ENCODE measurements at places on chromosomes 4 and X. TPM values are rescaled to one million over a fixed set of nuclear protein-coding genes. Genes with fewer than 3 reads are reported as not detected.

NAA11 gene
- total RNA-seq: not detected

DNA sequence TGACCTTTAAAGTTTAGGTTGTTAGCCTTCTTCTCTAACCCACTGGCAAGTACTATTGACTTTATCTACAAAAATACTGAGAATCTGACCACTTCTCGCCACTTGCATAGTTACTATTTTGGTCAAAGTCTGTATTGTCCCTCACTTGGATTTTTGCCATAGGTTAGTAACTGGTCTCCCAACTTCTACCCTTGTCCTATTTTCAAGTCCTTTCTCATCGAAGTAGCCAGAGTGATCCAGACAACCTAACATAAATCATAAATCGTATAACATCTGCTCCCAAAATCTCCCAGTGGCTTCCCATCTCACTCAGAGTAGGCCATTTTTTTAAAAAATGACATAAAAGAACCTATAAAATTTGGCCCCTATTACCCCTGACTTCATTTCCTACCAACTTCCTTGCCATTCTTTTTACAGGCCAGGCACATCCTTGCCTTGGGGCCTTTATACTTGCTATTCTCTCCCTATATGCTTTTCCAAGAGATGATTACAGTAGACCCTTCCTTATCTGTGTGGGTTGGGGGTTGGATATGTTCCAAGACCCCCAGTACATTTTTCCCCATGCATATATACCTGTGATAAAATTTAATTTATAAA is 29.0 kb downstream of the WDFY3 start:
- no peak for DNase-seq
- no peak overlapping the region for H3K27ac ChIP-seq
- H3K4me1 ChIP-seq: no peaks in the 10 kb centered on the region

GRCh38 chrX:98141466-98141865 is 1257.8 kb downstream of the RPA4 start:
- no peak overlapping the region for H3K27ac ChIP-seq
- H3K27me3 ChIP-seq: no peaks in the 10 kb centered on the region
- no peaks in the 10 kb centered on the region for H3K4me1 ChIP-seq
- no peak overlapping the region for H3K4me3 ChIP-seq
- no peak for DNase-seq

DNA sequence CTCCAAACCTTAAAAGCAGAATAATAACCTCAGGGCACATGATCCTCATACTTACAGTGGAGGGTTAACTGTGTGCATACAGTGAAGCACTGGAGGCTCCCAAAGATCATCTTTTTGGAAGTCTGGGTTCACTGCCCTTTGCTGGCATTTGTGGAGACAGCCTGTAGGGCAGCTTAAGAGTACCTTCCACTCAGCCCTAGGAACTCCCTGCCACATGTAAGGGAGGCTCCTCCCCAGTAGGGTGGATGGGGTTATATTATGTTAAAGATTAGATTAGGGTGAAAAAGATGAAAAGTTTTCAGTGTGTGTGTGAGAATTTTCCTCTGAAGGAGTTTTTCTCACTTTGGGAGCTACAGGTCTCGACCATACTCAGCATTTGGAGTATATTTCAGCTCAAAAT is 388.4 kb downstream of the RAB28 start:
- H3K4me3 ChIP-seq: no peak overlapping the region
- H3K36me3 ChIP-seq: no peaks in the 10 kb centered on the region
- H3K27me3 ChIP-seq: no peaks in the 10 kb centered on the region
- H3K4me1 ChIP-seq: no peaks in the 10 kb centered on the region
- H3K27ac ChIP-seq: no peak overlapping the region

VSIG4 gene
- not detected for total RNA-seq

NPY5R gene
- total RNA-seq: not detected

KLHL34 gene
- total RNA-seq: 0.15 TPM

GRCh38 chr4:85783483-85783882 is 308.5 kb downstream of the ARHGAP24 start:
- no peaks in the 10 kb centered on the region for H3K27me3 ChIP-seq
- no peak for DNase-seq
- H3K4me1 ChIP-seq: no peaks in the 10 kb centered on the region
- H3K36me3 ChIP-seq: no peaks in the 10 kb centered on the region

XKRX gene
- total RNA-seq: not detected

- DNase-seq: no peak
- H3K27me3 ChIP-seq: no peaks in the 10 kb centered on the region
- H3K4me1 ChIP-seq: no peaks in the 10 kb centered on the region
- no peaks in the 10 kb centered on the region for H3K36me3 ChIP-seq
- no peak overlapping the region for H3K27ac ChIP-seq
- no peak overlapping the region for H3K4me3 ChIP-seq
Measured at GRCh38 chr4:123893011-123893981, 496.7 kb downstream of the SPRY1 start.

DNA sequence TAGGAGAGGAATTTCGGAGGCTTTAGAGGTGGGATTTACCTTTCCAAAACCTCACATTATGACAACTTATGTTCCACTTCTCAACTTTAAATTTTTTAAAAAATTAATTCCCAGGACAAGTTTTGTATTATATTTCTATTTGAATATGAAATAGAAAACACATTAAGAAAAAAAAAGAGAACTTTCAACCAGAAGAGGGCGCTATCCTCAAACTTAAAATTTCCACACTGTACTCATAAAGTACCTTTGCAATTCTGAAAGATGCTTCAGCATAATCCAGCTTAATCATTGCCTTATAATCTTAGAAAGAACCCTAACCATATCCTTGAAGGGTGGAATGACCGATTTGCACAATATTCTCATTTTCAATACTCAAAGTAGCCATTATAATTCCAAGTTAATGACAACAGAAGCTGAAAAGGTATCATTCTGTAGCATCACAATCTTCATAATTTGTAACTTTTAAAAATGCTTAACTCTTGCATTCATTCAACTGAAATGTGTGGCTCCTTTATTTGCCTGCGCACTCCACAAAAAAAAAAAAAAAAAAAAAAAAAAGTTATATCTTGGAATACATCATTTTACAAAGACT is 158.0 kb downstream of the KCNIP4 start:
- no peak overlapping the region for H3K27ac ChIP-seq
- no peak overlapping the region for H3K4me3 ChIP-seq
- no peaks in the 10 kb centered on the region for H3K27me3 ChIP-seq

DNA sequence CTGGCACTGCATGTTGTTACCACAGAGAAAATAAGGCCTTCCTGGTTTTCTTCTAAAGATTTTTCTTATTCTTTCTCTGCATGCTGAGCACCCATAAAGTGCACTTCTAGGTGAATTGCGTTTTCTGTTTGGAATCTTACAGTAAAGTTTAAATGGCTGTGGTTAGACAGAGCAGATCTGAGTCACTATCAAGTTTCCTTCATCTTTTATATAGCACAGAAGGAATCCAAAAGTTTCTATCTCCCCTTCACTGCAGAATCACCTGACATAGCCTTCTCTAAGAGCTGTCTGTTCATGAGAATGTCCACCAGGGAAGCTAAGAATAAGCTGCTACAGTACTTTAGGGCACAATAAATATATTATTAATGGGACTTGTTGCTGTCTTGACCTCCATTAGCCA is 455.5 kb upstream of the FAM241A start:
- no peak overlapping the region for H3K4me3 ChIP-seq
- no peak for DNase-seq
- no peak overlapping the region for H3K27ac ChIP-seq
- no peaks in the 10 kb centered on the region for H3K4me1 ChIP-seq

MFAP3L gene
- 0.59 TPM for total RNA-seq

DNA sequence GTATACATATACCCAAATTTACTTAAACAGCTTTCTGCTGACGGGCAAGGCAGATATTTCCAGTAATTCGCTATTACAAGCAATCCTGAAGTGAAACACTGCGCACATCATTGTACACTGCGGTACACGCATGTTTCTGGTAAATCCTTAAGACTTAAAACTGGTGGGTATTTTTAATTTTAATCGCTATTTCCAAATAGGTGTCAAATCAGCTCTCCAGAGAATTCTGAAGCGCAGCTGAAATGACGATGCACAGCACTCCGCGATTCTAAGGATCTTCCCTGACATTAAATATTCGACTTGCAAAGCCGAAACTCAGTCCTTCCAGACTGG is 361 bp downstream of the TMEM128 start:
- H3K4me1 ChIP-seq: peaks cover 34% of the 10 kb centered on the region
- peak overlapping the region; percentile 97 for H3K27ac ChIP-seq
- peak overlapping the region; percentile 81 for H3K4me3 ChIP-seq
- no peaks in the 10 kb centered on the region for H3K27me3 ChIP-seq
- peaks cover 19% of the 10 kb centered on the region for H3K36me3 ChIP-seq

GRCh38 chr4:61785761-61786160 is 585.6 kb downstream of the ADGRL3 start:
- no peak for DNase-seq
- no peak overlapping the region for H3K4me3 ChIP-seq
- no peaks in the 10 kb centered on the region for H3K4me1 ChIP-seq
- H3K27me3 ChIP-seq: no peaks in the 10 kb centered on the region
- H3K36me3 ChIP-seq: no peaks in the 10 kb centered on the region

DNA sequence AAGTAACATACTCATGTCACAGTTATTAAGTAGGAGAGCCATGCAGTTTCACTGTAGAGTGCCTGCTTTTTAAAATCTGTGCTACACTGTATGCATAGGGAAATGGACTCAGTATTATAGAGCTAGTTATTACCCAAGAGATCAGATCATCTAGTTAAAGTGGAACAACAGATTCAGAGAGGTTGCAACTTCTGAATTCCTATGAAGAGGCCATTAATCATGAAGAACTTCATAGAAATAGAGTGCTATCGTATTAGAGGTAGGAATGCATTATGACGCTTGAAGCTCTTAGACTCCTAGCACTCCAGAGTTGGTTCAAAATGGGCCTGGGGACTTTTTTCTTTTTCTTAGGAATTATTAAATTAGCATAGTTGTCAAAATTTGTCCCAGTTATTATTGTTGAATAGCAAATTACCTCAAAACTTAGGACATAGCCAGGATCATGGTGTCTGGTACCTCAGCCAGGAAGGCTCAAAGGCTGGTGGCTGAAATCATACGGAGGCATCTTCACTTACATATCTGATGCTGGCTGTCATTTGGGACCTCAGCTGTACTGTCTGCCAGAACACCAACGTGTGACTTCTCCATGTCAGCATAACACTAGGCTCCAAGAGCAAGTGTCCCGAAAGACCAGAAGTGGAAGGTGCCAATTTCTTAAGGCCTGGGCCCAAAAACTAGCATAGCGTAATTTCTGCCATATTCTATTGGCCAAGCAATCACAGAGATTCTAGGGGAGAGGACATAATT is 125.7 kb downstream of the STAG2 start:
- peak overlapping the region; percentile 87 for H3K27ac ChIP-seq
- no peak for DNase-seq
- H3K4me3 ChIP-seq: no peak overlapping the region
- peaks cover 28% of the 10 kb centered on the region for H3K4me1 ChIP-seq
- H3K36me3 ChIP-seq: peaks cover 45% of the 10 kb centered on the region
- H3K27me3 ChIP-seq: no peaks in the 10 kb centered on the region

HSFX4 gene
- not detected for total RNA-seq

BEX5 gene
- 2.4 TPM for total RNA-seq

GRCh38 chr4:124431653-124432192 is 280.8 kb downstream of the ANKRD50 start:
- H3K4me1 ChIP-seq: no peaks in the 10 kb centered on the region
- no peak overlapping the region for H3K27ac ChIP-seq
- H3K4me3 ChIP-seq: no peak overlapping the region
- no peaks in the 10 kb centered on the region for H3K36me3 ChIP-seq
- no peaks in the 10 kb centered on the region for H3K27me3 ChIP-seq
- no peak for DNase-seq

ZDHHC15 gene
- total RNA-seq: not detected

DNA sequence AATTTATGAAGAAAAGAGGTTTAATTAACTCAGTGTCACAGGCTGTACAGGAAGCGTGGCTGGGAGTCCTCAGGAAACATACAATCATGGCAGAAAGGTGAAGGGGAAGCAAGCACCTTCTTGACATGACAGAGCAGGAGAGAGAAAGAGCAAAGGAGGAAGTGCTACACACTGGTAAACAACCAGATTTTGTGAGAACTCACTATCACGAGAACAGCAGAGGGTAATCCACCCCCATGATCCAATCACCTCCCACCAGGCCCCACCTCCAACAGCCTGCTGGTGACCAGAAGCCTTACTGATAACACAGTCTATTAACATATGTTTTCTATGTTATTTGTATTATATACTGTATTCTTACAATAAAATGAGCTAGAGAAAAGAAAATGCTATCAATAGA is 254.8 kb downstream of the PCDH10 start:
- no peaks in the 10 kb centered on the region for H3K4me1 ChIP-seq
- H3K27ac ChIP-seq: no peak overlapping the region
- no peaks in the 10 kb centered on the region for H3K27me3 ChIP-seq
- DNase-seq: no peak
- no peak overlapping the region for H3K4me3 ChIP-seq

DNA sequence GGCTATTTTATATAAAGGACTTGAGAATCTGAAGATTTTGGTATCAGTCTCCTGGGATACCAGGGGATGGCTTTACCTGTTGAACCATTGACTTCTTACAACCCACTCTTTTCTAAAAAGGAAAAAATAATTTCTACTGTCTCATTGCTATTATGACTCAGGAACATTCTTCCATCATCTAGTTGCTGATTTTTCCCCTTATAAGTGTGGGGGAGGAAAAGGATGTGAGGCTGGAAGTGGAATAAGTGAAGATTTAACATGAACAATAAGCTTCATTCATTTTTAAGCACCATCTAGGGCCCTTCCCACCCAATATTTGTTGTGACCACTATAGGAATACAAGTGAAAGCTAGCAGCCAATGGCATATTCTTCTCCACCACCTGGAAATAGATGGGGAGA is 10.6 kb upstream of the MND1 start:
- H3K36me3 ChIP-seq: no peaks in the 10 kb centered on the region
- no peak overlapping the region for H3K4me3 ChIP-seq
- DNase-seq: no peak

- no peak overlapping the region for H3K4me3 ChIP-seq
- no peak for DNase-seq
- H3K27ac ChIP-seq: no peak overlapping the region
- no peaks in the 10 kb centered on the region for H3K36me3 ChIP-seq
- H3K4me1 ChIP-seq: no peaks in the 10 kb centered on the region
- no peaks in the 10 kb centered on the region for H3K27me3 ChIP-seq
Measured at GRCh38 chr4:182085051-182085480, 158.1 kb upstream of the TENM3 start.

TEC gene
- 3.0 TPM for total RNA-seq

DNA sequence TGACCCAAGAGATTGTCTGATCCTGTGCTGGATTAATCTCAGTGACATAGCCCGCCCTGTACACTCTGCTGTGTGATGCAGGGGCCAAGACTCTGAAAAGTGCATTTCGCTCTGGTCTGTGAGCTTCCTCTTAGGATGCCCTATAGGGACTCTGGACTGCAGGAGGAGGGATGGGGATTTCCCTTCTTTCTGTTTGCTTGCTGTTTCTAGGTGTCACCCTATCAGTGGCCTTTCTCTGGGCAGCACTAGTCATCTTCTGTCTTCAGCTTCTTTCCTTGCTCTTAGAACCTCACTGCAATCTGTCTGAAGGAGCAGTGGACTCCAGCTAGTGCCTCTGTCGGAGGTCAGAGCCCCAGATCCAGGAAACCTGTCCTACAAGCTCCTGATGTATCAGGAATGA is 34.5 kb upstream of the SCRG1 start:
- H3K27ac ChIP-seq: no peak overlapping the region
- DNase-seq: no peak
- no peaks in the 10 kb centered on the region for H3K27me3 ChIP-seq
